ENCODE measurements at places on chromosomes 5 and 9.

DNA sequence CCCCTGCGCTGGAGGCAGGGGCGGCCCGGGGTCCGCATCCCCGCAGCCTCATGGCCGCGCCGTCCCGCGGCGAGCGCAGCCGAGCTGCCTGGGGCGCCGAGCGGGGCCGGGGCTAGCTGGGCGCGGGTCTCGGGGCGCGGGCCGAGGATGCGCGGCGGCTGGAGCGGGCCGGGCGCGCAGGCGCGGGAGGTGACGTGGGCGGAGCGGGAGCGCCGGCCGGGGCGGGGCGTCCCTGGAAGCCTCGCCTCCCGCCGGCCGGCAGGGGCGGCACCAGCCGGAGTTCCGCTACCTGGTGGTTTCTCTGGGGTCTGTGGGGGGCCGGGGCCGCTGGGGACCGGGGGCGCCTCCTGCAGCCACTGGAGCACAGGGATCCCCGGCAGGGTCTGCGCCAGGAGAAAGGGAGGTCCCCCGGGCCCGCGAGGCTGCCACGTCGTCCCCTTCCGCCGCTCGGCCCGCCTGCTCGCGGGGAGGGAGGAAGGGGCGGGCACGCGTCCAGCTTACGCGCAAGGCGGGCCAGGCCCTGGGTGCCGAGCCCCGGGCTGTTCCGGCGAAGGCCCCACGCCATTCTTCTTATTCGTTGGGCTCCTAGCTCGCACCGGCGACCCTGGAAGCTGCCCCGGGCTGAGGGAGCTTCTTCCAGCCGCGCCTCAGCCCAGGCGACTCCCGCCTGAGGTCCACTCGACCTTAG lies at the start of gene LPCAT1:
Gene LPCAT1 (minus strand): TSS at position 168 of the 688 bp plus-strand sequence. CDS start 116 bp downstream, at position 52.
- DNase-seq: peak; percentile 80

GRCh38 chr9:63816751-63817621 lies 1468.0 kb downstream of the FOXD4L5 start:
- DNase-seq: peak; percentile 52

DNA sequence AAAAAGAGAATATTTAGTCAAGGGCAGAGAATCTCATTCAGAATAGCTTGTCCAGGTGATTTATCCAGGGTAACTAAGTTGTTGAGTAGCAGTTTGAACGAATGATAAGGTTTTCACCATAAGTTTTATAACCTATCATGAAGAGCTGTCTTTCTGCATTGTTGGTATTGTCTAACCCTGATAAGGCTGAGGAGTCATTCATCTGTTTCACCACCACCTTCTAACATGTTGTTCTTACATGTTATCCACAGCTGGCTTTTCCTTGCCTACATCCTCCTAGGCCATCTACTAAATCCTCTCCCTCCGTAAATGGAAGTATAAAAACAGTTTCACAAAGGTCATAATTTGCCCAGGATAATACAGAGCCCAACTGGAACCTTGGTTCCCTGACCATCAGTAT lies 24.1 kb downstream of the ZNF462 start:
- no peak for DNase-seq

DNA sequence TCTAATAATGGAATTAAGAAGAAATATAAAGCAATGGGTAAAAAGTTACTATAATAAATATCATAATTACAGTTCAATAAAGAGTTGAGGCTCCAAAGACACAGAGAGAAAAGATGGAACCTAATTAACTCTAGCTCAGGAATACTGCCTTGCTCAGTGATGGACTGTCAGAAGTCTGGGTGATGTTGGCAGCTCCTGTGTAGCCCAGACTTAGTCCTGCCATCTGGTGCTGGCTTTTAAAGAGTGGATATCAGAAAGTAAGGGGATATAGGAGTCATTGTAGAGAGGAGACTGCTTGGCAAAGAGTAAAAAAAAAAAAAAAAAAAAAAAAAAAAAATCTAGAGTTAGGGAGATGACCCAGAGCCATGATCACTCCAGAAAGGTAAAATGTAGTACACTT lies 551.9 kb upstream of the DMAC1 start:
- no peak for DNase-seq

DNA sequence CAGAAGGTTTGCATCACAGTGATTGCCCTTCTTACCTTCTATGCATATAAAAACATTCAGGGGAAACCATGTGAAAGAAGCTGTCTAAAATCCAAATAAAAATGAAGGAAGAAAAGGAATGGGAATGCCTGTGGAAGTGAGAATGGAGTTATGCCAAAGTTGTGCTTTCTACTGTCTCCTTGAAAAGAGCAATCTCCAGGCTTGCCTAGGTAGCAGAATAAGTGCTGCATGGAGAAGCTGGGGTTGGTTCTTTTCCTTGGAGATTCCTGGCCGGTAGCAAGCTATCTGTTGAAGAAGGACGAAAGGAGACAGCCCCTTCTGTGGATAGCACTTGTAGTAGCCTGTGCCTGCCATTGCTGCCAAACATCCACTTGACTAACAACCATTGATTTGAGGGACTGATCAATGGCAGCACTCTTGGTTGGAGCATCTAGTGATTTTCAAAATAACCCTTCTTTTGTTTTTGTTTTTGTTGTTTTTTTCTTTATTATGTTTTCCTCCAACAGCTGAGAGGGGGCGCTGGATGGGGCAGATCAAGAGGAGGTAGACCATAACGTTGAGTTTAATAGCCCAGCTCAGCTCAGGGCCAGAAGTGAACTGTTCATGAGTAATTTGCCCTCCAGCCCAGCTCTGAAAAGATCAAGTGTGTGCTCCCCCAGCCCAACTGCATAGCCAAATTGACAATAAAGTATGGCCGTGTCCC lies 1.6 kb downstream of the PLCXD3 start:
- no peak for DNase-seq

DNA sequence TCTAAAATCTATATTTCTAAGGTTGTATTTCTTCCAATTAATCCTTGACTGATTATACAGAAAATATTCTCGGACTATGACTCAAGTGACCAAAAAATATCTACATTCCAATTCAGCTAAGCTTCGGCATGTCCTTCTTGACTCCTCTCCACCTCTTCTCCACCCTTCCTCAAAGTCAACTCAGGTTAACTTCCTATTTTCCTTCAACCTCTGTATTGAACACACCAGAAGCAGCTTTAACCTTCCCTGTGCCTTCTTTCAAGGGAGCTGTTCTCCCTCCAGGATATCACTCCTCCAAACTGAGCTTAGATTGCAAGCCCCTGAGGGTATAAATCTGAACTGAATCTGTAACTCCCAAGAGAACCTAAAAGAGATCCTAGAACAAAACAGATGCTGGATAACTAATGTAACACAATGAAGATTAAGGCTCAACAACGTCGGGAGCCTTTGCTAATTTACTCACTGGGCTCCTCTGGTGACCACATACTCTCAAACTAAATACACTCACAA lies 1.1 kb downstream of the SLCO4C1 start:
- DNase-seq: no peak

- no peak for DNase-seq
These were observed 7.2 kb downstream of the FOXD1 start for GRCh38 chr5:73441378-73441777.

DNA sequence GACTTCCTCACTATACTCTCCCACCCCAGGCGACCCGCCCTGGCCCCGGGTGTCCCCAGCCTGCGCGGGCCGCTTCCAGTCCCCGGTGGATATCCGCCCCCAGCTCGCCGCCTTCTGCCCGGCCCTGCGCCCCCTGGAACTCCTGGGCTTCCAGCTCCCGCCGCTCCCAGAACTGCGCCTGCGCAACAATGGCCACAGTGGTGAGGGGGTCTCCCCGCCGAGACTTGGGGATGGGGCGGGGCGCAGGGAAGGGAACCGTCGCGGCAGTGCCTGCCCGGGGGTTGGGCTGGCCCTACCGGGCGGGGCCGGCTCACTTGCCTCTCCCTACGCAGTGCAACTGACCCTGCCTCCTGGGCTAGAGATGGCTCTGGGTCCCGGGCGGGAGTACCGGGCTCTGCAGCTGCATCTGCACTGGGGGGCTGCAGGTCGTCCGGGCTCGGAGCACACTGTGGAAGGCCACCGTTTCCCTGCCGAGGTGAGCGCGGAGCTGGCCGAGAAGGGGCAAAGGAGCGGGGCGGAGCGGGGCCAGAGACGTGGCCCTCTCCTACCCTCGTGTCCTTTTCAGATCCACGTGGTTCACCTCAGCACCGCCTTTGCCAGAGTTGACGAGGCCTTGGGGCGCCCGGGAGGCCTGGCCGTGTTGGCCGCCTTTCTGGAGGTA lies 2.1 kb downstream of the CA9 start:
- peak; percentile 38 for DNase-seq
